ENCODE measurements at places on chromosomes 1 and 21.

DNA sequence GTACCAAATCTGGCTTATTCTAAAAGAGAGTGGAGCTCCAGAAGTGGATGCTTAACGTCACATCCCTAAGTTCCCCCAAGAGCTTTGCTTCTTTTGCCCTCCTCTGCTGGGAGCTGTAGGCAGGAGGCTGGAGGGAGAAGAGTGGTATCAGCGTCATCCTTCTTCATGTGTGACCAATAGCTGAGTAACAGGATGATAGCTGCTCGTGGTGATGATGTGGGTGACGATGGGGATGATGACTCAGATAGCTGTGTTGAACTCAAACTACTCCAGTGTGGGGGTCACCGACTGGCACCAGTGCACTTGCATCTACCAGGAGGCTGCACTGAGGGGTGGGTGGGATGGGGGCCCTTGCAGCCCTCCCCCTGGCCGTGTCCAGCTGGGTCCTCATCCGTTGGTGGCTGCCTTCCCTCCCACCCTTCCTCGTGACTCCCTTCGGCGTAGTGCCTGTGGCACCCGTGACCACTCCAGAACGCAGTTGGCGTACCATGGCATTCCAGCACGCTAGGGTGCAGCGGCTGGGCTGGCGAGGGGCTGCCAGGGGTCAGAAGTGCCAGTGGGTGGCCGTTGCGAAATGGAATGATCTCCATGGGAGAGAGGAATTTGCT is 1.1 kb downstream of the IGFN1 start:
- DNase-seq: peak; percentile 41

DNA sequence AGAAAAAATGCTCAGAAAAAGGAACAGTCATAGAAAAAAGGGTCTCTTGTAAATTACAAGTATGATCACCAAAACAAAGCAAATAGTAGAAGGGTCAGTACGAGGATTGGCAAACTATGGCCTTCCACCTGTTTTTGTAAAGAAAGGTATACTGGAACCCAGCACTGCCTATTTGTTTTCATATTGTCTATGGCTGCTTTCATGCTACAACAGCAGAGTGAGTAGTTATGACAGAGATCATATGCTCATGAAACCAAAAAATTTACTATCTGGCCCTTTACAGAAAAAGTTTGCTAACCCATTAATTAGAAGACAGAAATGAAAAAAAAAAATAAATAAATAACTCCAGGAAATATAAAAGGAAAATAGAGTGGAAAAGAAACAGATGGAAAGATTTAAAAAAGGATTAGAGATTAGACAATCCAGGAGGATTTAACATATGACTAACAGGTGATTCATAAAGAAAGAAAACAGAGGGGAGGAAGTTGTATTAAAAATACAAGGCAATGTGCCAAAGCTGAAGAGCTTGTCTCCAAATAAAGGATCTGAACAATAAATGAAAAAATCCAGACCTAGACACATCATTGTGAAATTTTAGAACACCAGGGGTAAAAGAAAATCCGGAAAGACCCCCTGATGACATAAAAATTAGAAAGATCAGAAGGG is 108.5 kb upstream of the SERTAD4 start:
- DNase-seq: no peak

DNA sequence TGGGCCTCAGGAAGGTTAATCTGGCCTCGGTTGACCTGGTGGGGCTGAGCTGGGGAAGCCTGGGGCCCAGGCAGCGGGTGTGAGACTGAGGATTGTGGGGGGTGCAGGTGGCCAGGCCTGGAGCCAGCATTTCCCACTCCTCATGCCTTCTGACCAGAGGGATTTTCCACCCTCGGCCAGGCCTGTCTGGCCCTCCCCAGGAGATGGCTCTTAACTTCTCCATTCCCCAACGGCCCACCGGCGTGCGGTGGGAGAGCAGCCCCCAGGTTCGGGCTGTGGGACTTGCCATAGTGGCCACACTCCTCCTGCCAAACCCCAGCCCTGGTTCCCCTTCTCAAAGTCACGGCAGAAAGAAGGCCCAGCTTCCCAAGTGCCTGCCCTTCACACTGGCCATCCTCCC is 126.5 kb upstream of the RUNX3 start:
- no peak for DNase-seq

- DNase-seq: no peak
Measured at GRCh38 chr21:20515446-20515845, 482.8 kb upstream of the NCAM2 start.

- no peak for DNase-seq
Measured at GRCh38 chr1:156525856-156526489, 25.4 kb upstream of the MEF2D start.

DNA sequence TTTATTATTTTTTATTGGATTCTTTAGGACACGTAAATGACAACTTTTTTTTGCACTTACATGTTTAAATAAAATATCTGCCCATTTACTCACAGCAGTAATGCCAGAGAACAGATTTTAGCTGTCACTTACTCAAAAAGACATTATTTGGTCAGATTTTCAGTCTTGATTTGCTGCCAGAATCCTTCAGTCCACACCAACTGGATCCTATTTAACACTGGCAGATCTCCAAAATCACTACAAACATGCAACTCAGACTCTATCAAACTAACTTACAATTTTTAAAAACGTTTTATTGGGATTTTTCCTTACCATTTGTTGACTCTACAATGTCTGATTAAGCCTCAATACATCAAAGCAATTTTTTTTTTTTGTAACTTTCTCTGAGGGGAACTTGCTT is 11.1 kb downstream of the ATP6V1G3 start:
- DNase-seq: no peak

DNA sequence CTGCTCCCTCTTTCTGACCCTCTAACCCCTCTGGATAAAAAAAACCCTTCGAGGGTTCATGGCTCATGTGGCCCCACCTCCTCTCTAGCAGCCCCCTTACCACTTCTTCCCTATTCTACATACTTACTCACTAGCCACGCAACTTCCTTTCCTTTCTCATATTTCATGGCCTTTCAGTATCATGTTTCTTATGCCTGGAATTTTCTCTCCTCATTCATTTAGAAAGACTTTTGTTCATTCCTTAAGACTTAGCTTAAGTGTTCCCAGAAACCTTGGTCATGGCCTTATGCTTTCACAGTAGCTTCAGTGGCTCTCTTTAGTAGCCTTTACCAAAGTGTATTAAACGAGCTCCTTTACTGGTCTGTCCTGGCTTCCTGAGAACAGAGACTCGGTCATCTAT is 6.1 kb downstream of the ACP6 start:
- no peak for DNase-seq

- no peak for DNase-seq
Measured at GRCh38 chr1:58116284-58116683, 430.2 kb downstream of the OMA1 start.

- no peak for DNase-seq
Measured at GRCh38 chr1:150622303-150622975, 7.0 kb downstream of the ENSA start.

- DNase-seq: peak; percentile 44
Measured at GRCh38 chr1:197521118-197521739, 253.2 kb downstream of the CRB1 start.

DNA sequence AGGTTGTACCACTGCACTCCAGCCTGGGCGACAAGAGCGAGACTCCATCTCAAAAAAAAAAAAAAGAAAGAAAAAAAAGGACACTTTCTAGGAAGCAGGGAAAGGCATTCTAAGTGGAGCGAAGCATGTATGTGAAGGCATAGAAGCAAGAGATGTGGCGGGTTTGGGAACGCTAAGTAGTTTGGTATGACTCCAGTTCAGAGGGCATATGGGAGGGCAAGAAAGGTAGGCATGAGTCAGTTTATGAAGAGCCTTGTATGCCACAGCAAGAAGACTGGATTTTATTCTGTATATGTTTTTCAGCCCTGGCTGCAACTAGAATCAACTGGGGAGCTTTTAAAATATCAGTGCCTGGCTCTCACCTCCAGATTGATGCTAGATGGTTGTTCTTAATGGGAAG is 4.4 kb upstream of the ELOVL1 start:
- DNase-seq: no peak

GRCh38 chr1:229251185-229251584 is 19.7 kb upstream of the RAB4A start:
- no peak for DNase-seq

- no peak for DNase-seq
Measured at GRCh38 chr1:71918630-71919029, 363.7 kb downstream of the NEGR1 start.

GRCh38 chr1:66351478-66351877 is 182.5 kb upstream of the SGIP1 start:
- no peak for DNase-seq

- DNase-seq: peak; percentile 67
Measured at GRCh38 chr1:116128664-116129063, 17.5 kb downstream of the MAB21L3 start.

GRCh38 chr1:1200876-1201810 is 5.2 kb downstream of the TNFRSF18 start:
- peak; percentile 52 for DNase-seq

DNA sequence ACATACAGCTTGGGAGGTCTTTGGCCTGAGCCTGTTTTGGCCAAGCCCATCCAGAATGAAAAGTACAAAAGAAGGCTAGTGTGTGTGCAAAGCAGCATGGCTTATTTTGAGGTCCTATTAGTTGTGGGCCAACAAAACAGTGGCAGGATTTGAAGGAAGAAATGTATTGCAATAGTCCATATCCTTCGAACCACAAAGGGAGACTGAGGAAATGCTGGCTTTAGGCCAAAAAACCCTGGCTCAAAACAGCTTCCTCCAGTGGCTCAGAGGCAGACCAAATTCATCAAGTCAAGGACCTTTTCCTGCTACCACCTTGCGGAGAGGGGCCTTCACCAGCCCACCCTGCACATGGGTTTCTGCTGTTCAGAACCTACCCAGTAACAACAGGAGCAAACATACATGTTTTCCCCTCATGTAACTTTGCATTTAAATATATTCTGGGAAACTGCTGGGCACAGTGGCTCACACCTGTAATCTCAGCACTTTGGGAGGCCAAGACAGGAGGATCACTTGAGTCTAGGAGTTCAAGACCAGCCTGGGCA is 43.3 kb downstream of the VPS26C start:
- no peak for DNase-seq

DNA sequence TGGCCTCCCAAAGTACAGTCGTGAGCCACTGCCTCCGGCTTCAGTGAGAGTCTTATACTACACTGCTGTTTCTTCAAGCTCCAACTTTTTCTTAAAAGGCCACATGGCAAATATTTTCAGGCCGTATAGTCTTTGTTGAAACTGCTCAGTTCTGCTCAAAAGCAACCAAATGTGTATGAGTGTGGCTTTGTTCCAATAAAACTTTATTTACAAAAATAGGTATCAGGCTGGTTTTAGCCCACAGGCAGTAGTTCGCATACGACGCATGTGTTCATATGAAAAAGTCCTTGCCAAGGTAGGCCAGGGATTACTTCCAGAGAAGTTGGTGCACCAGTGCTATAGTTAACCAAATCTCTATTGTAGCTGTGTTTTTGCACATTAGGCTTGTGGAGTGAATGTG is 6.2 kb downstream of the PLEKHM2 start:
- DNase-seq: no peak

DNA sequence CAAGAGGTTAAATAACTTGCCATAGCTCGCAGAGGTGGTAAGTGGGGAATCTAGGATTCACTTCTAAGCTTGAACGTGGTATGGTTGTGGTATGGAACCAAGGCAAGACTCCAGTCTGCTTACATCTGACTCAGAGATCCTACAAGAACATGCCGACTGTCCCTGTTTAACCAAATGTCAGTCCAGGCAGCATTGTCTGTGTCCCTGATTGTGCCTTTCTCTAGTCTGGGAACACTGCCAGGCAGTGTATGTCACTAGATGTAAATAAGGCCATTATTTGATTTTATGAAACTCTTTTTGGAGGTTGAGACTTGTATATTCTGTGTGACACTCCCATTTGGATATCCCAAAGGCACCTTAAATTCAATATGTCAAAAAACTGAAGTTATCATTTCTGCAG is 96.0 kb downstream of the NOS1AP start:
- DNase-seq: no peak

DNA sequence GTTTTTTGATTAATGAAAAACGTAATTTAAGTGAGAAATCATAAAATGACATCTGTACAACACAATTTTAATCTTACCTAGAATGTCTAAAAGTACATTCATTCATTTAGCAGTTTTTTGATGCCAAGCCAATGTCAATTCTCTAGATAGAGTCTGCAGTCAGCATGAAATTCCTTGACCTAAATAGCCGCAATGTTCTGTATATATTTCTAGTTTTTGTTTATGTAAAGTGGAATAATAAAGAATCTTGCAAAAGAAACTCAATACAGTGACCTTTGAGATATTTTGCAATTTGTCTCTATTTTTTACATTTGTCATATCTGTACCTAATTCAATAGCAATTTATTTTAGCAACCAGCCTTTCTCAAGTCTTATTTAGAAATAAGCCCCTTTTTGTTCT is 176.0 kb downstream of the ATP6V1G3 start:
- no peak for DNase-seq

DNA sequence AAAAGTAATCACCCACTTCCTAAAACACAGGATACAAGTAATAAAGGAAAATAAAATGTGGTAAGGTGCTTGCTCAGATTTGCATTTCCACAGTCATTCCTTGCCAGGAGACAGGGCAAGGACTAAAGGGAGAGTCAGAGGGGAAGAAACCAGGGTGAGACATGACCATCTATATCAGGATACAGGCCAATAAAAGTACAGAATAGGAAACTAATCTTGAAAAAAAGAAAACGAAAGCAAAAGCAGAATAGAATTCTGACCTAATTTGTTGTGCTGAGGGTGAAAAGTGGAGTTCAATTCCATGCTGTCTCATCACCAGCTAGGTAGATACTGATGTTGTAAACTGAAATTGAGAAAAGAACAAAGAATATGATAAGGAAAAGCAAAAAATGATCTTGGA is 27.3 kb downstream of the JMJD4 start:
- no peak for DNase-seq

- no peak for DNase-seq
Measured at GRCh38 chr1:67791686-67792085, 41.6 kb downstream of the GNG12 start.

DNA sequence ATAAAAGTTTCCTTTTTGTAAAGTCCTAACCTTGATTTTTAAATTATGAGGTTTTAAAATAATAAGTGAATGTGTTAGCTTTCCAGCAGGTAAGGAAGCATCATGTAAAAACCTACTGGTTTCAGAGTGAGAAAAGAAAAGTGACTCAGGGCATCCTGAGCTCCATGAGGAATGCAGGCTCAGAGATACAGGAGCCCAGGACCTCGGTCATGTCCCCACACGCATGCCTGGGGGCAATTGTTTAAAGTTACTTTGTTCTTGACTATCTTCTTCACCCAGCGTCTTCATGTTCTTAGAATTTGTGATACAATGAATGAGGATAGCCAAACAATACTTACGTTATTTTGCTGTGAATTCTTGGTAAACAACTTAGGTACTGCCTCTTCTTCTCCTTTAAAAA is 117.4 kb upstream of the PLPPR5 start:
- DNase-seq: no peak

GRCh38 chr21:35696644-35697043 is 363.7 kb downstream of the SETD4 start:
- DNase-seq: no peak

- DNase-seq: no peak
Measured at GRCh38 chr1:22431965-22432364, 19.7 kb upstream of the ZBTB40 start.

- DNase-seq: no peak
Measured at GRCh38 chr1:158153746-158154444, 26.8 kb upstream of the CD1D start.

GRCh38 chr1:53061859-53062707 is at the start of gene PODN:
TSS of gene PODN (plus strand) at chr1:53062213. CDS start at chr1:53069856, 7,643 bp downstream.
- no peak for DNase-seq

GRCh38 chr21:20617130-20617529 is 381.1 kb upstream of the NCAM2 start:
- DNase-seq: no peak
